D341Med (cell line): ENCODE measurements at places on chromosomes 4 and X.

GRCh38 chrX:134685668-134686067, 27.4 kb upstream of the PLAC1 start:
- no peak for DNase-seq

- DNase-seq: no peak
Observed at GRCh38 chrX:154433605-154434004, 3.3 kb upstream of the GDI1 start.

- DNase-seq: no peak
Observed at GRCh38 chr4:80219301-80220025, 22.2 kb downstream of the PRDM8 start.

DNA sequence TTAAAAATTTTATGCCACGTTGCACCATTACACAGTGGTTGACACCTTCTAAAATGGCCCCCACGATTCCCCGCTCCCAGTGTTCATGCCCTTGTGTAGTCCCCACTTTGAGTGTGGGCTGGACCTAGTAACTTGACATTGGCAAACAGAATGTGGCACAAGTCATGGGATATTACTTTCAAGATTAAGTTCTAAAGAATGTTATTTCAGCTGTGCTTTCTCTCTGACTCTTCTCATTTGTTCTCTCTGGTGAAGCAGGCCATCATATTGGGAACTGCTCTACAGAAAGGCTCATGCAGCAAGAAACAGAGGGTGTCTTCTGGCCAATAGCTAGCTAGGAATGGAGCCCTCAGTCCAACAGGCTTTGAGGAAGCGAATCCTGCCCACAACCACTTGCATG, 67.1 kb downstream of the ATXN3L start:
- no peak for DNase-seq

DNA sequence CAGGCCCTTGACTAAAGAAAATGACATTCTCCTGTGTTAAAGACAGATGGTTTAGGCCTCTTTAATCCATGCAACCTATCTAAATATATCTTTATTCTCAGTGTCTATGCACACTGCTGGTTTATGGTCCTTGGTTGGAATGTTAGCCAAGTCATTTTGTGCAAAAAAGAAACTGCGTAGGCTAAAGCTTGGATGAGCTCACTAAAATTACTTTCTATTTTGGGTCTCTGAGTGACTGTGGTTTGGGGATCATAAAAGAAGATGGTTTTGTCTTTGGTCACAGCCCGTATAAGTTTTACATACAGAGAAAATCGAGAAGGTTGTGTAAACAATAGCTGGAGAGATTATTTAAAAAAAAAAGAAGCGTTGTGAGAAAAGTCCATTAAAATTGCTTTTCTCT, 443.6 kb downstream of the UBE2NL start:
- DNase-seq: no peak
